ENCODE measurements at places on chromosomes 16 and 17. TPM values are rescaled to one million over a fixed set of nuclear protein-coding genes. Genes with fewer than 3 reads are reported as not detected.

- DNase-seq, result no peak
Observed at GRCh38 chr16:78289844-78290277, 190.4 kb downstream of the WWOX start.

DNA sequence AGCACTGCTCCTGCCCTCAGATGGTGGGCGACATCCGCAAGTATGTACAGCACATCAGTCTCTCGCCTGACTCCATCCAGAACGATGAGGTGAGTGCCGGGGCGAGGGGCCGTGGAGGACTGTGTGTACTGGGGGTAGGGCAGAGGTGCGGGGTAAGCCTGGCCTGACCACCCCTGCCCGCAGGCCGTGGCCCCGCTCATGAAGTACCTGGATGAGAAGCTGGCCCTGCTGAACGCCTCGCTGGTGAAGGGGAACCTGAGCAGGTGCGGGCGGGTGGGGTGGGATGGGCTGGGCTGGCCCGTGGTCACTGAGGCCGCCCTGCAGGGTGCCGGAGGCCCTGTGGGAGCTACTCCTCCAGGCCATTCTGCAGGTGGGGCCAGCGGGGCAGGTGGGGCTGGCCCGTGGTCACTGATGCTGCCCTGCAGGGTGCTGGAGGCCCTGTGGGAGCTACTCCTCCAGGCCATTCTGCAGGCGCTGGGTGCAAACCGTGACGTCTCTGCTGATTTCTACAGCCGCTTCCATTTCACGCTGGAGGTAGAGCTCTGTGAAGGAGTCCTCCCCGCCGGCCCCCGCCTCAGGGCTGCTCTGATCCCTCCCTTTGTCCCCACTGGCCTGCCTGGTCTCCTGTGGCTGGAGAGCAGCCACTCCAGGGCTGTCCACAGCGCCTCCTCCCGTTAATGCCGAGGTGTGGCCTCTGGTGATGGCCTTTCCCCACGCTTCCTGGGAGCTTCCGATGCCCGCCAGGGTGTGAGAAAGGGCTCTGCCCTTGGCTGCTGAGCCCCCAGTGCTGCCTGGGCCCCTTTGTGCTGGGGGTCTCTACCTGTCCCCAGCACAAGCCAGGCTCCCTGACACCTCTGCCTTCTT, 5.0 kb downstream of the TSR3 start:
- DNase-seq, result peak; percentile 61

DNA sequence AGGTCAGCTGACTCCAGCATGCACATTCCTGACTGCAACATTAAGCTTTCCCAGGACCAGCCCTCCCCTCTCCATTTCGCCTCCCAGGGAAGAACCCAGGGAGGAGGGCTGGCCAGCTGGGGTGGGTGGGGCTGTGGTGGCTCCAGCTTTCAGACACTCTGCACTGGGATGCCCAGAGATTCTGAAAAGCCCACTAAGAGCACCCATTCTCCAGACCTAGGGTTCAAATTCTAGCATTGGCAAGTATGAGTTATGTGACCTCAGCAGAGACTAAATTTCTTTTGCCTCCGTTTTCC, 7.8 kb downstream of the DLX3 start:
- DNase-seq, result peak; percentile 10

GRCh38 chr17:57011491-57012015, 33.6 kb downstream of the SCPEP1 start:
- no peak for DNase-seq

- DNase-seq, result no peak
Observed at GRCh38 chr17:47696717-47697642, 3.0 kb downstream of the TBKBP1 start.

GRCh38 chr16:8866118-8866883, 2.5 kb downstream of the CARHSP1 start:
- DNase-seq, result no peak

DNA sequence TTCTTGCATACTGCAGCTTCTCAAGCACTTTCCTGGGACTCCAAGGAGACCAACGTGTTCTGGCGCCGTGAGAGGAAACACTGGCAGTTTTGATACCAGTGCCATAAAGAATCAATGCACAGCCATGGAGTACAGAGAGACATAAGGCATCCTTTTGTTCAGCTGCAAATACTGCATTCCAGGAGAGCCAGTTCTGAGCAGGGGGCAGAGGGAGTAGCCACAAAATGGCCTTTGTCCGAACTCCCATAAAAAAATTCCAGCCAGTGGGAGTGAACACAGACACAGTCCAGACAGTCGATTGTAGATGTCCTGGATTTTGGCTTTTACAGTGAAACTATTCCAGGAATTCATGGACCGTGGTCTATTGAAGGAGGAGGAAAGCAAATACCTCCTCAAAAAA, 36.2 kb upstream of the TEKT3 start:
- DNase-seq, result peak; percentile 99

DNA sequence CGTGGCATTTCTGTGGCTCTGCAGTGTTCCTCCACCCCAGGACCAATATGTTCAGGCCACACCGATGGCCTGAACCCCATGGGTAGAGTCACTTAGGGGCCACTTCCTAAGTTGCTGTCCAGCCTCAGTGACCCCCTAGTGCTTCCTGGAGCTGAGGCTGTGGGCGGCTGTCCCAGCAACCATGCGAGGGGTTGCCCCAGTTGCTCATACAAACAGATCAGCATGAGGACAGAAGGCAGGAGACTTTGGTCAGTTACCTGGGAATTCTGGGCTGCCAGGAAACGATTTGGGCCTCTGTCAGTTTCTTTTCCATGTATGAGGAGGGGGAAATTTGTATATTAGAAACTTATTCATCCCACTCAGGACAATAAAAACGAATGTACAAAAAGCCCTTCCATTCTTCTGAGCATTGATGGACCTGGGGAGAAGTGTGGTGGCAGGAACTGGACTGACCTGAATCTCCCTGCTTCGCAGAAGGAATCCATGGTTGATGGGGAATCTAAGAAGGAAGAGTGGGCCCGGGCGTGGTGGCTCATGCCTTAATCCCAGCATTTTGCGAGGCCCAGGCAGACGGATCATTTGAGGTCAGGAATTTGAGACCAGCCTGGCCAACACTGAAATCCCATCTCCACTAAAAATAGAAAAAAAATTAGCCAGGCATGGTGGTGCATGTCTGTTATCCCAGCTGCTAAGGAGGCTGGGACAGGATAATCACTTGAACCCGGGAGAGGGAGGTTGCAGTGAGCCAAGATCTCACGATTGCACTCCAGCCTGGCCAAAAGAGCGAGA, 4.9 kb upstream of the IL32 start:
- no peak for DNase-seq

DNA sequence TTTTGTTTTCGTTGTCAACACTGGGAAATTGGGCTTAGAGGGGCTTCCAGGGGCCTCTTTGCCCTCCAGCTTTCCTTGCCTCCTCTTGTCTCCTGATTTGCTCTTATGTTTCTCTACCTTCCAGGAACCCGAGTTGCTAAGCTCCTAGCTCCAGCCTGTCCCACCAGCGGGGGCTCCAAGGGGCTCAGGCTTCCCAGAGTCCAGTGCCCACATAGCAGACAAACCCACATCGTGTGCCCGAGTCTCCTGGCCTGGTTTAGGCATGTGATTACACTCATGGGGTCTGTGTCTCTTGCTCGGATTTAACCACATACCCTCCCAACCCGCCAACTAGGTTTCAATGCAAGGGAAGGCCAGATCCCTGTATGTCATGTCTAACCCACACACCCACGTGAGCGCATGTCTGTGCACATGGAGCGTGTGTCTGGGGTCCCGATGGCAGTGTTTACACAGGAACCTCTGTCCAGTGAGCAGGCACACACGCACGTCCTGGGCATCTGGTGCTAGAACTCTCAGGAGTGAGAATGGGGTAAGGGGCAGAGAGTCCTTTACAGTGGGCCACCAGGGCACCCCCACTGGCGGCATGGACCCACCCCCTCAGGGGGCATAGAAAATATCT, 76.1 kb upstream of the MED9 start:
- no peak for DNase-seq

- no peak for DNase-seq
Observed at GRCh38 chr16:58699151-58699550, 14.6 kb upstream of the SLC38A7 start.

DNA sequence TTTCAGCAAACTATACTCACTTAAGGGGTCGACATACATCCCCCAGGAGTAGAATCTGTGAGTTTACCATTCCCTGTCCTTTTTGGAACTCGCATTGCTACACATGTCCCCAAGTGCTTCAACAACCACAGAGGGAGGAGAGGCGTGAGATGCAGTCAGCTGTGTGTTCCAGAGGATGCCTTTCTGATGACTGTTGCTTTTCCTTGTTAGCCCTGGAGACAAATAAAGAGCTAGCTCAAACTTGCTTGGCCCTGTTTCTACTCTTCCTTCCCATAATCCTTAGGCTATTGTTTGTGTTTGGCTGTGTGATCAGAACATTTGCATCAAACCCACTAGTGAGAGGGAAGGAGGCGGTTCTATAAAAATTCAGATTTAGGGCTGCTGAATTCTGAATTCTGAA, 264.0 kb downstream of the ENGASE start:
- no peak for DNase-seq

GRCh38 chr16:31507929-31508705, at the start of gene RUSF1:
RUSF1 (minus strand) TSS chr16:31508391; CDS start chr16:31508373, 18 bp downstream.
- DNase-seq, result peak; percentile 84

DNA sequence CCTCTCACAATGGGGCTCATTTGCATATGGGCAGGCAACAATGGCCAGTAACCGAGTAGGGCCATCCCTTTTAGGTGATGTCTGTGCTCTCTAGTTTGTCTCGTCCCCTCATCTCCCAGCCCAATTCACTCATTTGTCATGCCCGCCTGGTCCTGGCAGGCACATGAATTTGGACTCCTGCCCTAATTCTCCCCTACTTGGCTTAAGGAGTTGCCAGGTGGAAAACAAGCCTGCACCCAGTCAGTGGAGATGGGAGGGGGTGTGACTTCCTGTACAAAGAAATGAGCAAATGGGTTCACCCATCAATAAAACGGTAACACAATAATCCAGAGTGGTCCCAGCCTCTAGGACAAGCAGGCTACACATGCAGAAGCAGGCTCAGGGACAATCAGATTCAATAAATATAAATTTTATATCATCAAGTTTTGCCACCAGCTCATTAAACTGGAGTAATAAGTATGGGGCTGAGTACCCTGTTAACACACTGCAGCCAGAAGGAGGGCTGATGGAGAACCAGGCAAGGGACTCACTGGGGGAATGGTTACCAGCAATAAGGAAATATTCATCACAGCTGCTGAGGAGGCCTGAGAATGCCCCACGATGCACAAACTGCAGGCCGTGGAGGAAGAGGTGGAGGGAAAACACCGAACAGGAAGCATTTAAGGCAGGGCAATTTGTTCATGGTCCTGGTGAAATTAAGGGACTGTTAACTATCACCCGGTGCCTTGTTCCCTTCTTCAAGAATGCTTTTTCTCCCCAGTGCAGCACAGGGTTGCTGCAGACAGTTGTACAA, 84.4 kb upstream of the GPRC5B start:
- no peak for DNase-seq

GRCh38 chr17:27218041-27218440, 75.9 kb upstream of the WSB1 start:
- DNase-seq, result no peak

- DNase-seq, result no peak
Observed at GRCh38 chr16:51464996-51465395, 313.9 kb upstream of the SALL1 start.

- no peak for DNase-seq
Observed at GRCh38 chr16:17362946-17363345, 107.8 kb downstream of the XYLT1 start.

DNA sequence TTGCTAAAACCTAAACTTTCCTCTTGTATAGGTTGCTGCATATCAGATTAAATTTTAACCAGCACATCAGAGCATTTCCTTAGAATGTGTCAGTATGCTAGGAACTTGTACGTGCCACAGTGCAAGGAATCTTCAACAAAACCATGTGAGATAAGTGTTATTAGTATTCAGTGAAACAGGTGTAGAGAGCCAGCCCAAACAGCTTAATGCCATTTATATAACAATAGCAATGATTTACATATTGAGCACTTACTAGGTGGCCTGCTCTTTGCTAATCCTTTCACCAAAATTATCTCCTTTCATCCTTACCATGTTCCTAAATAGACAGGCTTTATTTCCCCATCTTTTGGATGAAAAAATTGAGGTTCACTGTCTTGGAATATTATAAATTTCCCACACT, 485.7 kb downstream of the HS3ST4 start:
- no peak for DNase-seq

GRCh38 chr17:79324194-79324593, 249.6 kb downstream of the ENGASE start:
- no peak for DNase-seq

- DNase-seq, result no peak
Observed at GRCh38 chr17:42055027-42055426, 4.6 kb upstream of the C17orf113 start.

GRCh38 chr16:3595521-3596021, 15.8 kb downstream of the SLX4 start:
- DNase-seq, result no peak

DNA sequence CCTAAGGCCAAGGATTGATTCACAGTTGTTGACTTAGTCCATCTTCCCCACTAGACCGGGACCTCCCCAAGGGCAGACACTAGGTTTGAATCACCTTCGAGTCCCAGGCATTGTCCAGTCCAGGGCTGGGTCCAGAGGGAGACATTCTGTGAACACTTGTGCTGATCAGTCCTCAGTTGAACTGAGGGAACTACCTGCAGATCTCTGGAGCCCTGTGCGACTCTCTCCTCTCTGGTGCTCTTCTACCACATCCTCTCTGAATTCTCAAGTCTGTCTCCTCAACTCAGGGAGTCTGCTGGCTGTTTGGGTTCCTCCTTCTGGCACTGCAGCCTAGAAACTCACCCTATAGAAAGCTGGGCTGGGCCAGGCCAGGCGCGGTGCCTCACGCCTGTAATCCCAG, 10.8 kb downstream of the ZNF232 start:
- no peak for DNase-seq

DNA sequence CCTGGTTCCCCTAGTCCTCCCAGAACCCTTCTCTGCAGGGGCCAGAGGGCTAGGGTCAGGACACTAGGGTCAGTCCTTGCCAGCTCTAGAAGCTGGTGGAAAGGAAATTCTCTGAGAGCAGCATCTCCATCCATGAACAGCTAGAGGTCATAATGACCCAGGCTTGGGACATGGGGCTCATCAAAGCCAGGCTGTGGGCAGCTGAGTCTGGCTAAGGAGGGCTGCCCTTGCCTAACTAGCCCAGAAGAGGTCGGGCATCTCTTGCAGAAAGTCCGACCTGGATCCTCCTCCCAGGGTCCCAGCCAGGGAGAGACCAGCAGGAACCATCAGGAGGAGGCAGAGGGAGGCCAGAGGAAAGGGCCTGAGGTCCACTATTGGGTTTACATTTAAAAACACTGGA, 4.3 kb downstream of the MPO start:
- no peak for DNase-seq

- DNase-seq, result no peak
Observed at GRCh38 chr16:66587881-66588600, 8.8 kb downstream of the CMTM2 start.

- no peak for DNase-seq
Observed at GRCh38 chr16:84818989-84819643, 669 bp upstream of the CRISPLD2 start.

- no peak for DNase-seq
Observed at GRCh38 chr17:8835631-8836364, 31.7 kb downstream of the PIK3R6 start.

- DNase-seq, result no peak
Observed at GRCh38 chr17:80096561-80097021, 4.8 kb upstream of the GAA start.

The PIPOX gene
- not detected for total RNA-seq

The CCL16 gene
- total RNA-seq, result not detected

The MYH11 gene
- not detected for total RNA-seq

The PDILT gene
- not detected for total RNA-seq

The EPX gene
- 0.27 TPM for total RNA-seq

The PLCG2 gene
- total RNA-seq, result 3.8 TPM

The CNTD1 gene
- 0.05 TPM for total RNA-seq

The SLFN14 gene
- not detected for total RNA-seq
